ENCODE measurements at places on chromosomes 11 and 22.

- DNase-seq, result no peak
- H3K36me3 ChIP-seq, result no peaks in the 10 kb centered on the region
- H3K27me3 ChIP-seq, result no peaks in the 10 kb centered on the region
- H3K4me3 ChIP-seq, result no peak overlapping the region
- no peaks in the 10 kb centered on the region for H3K4me1 ChIP-seq
These were observed 73.0 kb downstream of the RTL6 start for GRCh38 chr22:44424867-44425693.

DNA sequence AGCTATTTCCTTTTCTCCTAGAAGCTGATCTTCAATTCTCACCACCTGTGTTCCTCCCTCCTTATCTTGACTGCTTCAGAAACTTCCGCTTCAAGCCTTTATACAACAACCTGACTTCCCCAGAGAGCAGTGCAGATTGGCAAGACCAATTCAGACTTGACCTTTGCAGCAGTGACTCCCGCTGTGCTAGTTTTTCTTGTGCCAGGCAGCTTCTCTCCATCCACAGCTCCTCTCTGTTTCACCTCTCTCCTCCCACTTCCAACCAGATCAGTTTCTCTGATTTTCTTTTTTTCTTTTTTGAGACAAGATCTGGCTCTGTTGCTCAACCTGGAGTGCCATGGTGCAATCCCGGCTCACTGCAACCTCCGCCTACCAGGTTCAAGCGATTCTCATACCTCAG lies 74.3 kb downstream of the GRAMD1B start:
- no peak for DNase-seq
- no peak overlapping the region for H3K4me3 ChIP-seq
- no peak overlapping the region for H3K27ac ChIP-seq
- no peaks in the 10 kb centered on the region for H3K4me1 ChIP-seq

GRCh38 chr11:94895451-94895850 lies 77.9 kb downstream of the CWC15 start:
- no peak overlapping the region for H3K4me3 ChIP-seq
- H3K4me1 ChIP-seq, result peaks cover 9% of the 10 kb centered on the region
- DNase-seq, result no peak
- peaks cover 7% of the 10 kb centered on the region for H3K36me3 ChIP-seq
- H3K27ac ChIP-seq, result no peak overlapping the region

GRCh38 chr11:86916330-86916729 lies 38.9 kb downstream of the FZD4 start:
- no peak overlapping the region for H3K4me3 ChIP-seq
- H3K27ac ChIP-seq, result peak overlapping the region; percentile 88
- no peaks in the 10 kb centered on the region for H3K27me3 ChIP-seq
- DNase-seq, result no peak

DNA sequence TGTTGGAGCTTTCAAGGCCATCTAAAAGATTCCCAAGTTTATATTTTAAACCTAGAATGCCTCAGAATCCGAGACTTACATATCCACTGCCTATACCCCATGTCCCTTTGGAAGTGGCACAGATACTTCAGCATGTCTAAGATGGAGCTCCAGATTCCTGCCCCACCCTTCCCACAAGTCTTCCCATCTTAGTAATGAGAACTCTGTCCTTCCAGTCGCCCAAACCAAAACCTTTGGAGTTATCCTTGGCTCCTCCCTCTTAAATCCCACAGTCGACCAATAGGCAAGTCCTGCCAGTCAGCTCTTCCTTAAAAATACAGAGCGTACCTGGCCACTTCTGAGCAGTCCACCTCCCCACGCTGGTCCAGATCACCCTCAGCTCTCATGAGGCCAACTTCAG lies 4.3 kb downstream of the POLD4 start:
- H3K27me3 ChIP-seq, result no peaks in the 10 kb centered on the region
- peaks cover 19% of the 10 kb centered on the region for H3K4me1 ChIP-seq
- H3K27ac ChIP-seq, result no peak overlapping the region
- H3K36me3 ChIP-seq, result no peaks in the 10 kb centered on the region

DNA sequence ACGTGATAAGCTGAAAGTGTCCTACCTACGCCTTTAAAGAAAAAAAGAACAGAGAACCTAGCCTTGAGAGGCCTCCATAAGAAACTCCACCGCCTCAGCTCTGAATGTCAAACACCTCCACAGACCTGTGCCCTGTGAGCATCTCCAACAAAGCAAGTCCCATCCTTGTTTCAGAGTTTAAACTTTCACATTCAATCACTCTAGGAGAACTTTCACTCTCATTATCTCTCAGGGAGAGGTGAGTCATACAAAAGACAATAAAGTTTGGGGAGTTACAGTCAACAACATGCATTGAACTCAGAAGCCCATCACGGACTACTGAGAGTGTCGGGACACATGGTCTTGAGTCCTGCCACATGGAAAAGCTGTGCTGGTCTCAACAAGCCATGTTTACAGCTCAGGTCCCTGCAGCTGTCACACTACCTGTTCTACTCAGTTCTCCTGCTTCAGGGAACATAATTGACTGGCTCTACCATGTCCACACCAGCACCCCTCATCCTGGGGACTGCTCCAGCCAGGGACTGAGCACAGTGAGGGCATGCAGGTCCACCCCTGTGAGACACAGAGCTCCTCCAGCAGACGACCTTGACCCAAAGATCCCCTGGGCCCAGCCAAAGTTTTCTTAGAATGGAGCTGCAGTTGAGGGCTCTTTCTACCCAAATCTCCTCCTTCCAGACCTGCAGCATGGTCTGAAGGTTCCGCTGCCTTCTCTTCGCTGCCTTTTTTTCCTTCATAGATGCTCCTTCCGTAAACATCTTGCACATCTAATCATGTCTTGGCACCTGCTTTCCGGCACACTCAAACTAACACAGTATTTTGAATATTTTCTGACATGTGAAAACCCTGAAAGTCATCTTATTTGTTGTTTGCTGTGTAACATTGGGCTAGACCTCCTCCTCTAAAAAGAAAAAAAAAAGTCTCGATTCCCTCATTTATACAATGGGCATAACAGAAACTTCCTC lies 114.9 kb downstream of the ETS1 start:
- H3K27me3 ChIP-seq, result no peaks in the 10 kb centered on the region
- H3K4me3 ChIP-seq, result no peak overlapping the region
- no peak overlapping the region for H3K27ac ChIP-seq
- H3K4me1 ChIP-seq, result peaks cover 52% of the 10 kb centered on the region
- H3K36me3 ChIP-seq, result no peaks in the 10 kb centered on the region

GRCh38 chr11:122521626-122522025 lies 133.9 kb upstream of the UBASH3B start:
- no peak for DNase-seq
- H3K4me1 ChIP-seq, result no peaks in the 10 kb centered on the region
- no peak overlapping the region for H3K27ac ChIP-seq
- H3K4me3 ChIP-seq, result no peak overlapping the region
- no peaks in the 10 kb centered on the region for H3K27me3 ChIP-seq
- H3K36me3 ChIP-seq, result no peaks in the 10 kb centered on the region

DNA sequence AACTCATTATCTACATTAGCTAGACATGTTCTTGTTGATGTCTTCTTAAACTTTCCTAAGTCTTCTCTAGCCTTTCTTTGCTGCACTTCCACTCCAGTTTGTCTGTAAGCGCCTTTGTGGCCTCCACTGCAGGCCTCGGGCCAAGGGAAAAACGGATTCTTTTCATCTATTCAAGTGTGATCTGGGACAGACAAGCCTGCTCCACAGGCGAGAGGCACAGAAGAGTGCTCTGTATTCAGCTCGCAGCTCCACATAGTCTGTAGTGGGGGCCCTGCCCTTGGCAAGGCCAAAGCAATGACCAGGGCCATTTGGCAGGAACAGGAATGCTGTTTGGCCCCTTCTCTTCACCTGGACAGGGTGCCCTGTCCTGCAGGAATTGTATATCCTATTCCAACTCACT lies 84.1 kb upstream of the BARX2 start:
- H3K4me1 ChIP-seq, result no peaks in the 10 kb centered on the region
- no peak overlapping the region for H3K4me3 ChIP-seq
- H3K27ac ChIP-seq, result no peak overlapping the region
- no peaks in the 10 kb centered on the region for H3K36me3 ChIP-seq
- no peak for DNase-seq
- no peaks in the 10 kb centered on the region for H3K27me3 ChIP-seq

DNA sequence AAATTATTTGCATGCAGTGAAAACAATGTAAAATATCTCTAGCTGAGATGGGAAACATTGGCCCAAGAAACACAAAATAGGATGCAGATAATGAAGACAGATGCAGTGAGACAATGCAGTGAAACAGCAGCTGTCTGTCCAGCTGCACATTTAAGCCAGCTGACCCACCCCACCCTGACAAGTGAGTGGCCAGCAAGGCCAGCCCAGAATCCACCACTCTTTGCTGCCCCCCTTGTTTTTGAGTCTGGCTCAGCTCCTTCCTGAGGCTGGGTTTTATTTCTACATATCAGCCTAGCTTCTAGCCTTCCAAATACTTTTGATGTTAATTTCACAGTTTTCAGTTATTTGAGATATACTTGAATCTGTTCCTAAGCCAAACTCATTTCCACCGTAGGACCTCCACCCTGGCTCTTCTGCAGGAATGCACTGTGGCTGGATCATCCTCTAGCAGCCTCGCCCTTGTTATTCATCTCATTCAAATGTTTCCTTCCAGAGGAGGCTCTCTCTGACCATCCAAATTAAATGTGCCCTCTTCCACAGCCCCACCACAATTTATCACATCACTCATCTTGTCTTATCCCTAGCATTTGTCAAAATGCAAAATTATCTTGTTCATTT lies 154.1 kb upstream of the POU2AF2 start:
- no peak overlapping the region for H3K4me3 ChIP-seq
- no peaks in the 10 kb centered on the region for H3K27me3 ChIP-seq
- H3K36me3 ChIP-seq, result no peaks in the 10 kb centered on the region
- DNase-seq, result no peak
- H3K27ac ChIP-seq, result no peak overlapping the region

- peaks cover under 1% of the 10 kb centered on the region for H3K4me1 ChIP-seq
- no peak for DNase-seq
- H3K27me3 ChIP-seq, result no peaks in the 10 kb centered on the region
- H3K36me3 ChIP-seq, result peaks cover 23% of the 10 kb centered on the region
- no peak overlapping the region for H3K4me3 ChIP-seq
These were observed 17.1 kb upstream of the ADORA2A start for GRCh38 chr22:24410110-24410856.

Data from thoracic aorta (tissue), 2 donors.